ENCODE measurements at places on chromosomes 16 and 17. TPM values are rescaled to one million over a fixed set of nuclear protein-coding genes. Genes with fewer than 3 reads are reported as not detected.
A peak's percentile ranks its signal among the peaks of the same experiment; 100 is the strongest.

DNA sequence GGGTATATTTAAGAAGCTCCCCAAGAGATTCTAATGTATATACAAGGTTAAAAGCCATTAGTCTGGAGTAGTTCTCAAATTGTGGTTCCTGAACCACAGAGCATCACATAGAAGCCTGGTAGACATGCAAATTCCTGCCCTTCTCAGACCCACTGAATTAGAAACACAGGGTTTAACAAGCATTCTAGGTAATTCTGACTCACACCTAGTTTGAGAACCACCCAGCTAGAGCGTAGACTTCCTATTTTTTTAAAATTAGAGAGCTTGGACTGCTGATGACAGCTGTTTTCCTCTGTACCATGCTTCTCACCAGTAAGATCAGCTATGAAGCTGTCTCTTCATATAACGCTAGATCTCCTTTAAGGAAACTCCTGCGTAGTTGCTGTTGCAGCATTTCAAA is 50.6 kb downstream of the HS3ST3B1 start:
- no peak for DNase-seq

GRCh38 chr16:75567911-75568310 is 1.7 kb downstream of the GABARAPL2 start:
- DNase-seq: no peak

DNA sequence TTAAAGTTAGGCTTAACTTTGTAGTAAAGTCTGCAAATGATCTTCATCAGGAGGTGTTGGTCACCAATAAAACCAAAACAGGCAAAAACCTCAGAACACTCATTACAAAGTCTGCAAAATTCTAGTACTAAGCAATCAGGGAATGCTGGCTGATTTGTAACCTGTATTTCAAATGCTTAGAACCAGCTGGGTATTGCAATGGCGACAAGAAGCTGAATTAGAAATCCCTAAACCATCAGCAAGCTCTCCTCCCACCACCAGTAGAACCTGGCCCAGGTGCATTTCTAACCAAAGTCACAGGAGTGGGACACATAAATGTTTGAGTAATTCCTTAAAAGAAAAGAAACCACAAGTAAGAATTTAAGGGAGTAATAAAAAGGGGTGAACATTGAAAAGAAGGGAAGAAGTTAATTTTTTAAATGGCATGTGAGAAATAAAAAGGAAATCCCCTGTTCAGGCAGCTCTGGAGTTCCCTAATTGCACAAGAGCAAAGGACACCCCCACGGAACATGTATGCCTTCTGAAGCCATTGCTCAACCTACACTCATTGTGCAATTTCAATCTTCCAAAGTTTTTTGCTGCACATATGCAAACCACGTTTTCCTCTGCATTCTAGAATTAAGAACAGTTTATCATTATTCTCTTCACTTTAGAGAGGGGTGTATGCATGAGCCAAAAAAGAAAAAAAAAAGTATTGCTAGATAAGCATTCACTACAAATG is 102.9 kb downstream of the HIC1 start:
- no peak for DNase-seq

ELMO3 gene
- 1.2 TPM for total RNA-seq

GRCh38 chr16:22859925-22860324 is 46.0 kb downstream of the HS3ST2 start:
- DNase-seq: no peak

- no peak for DNase-seq
Measured at GRCh38 chr17:27552276-27552732, 78.7 kb upstream of the LGALS9 start.

GHDC gene
- total RNA-seq: 20.0 TPM

- no peak for DNase-seq
Measured at GRCh38 chr17:4585638-4585994, 1.3 kb downstream of the SMTNL2 start.

GRCh38 chr17:28466001-28466400 is 7.4 kb upstream of the SLC13A2 start:
- peak; percentile 57 for DNase-seq

NRN1L gene
- not detected for total RNA-seq

TEKT1 gene
- total RNA-seq: not detected

GRCh38 chr17:50638606-50638965 is 3.9 kb downstream of the ABCC3 start:
- no peak for DNase-seq

GRCh38 chr16:27695161-27695560 is 145.2 kb downstream of the KATNIP start:
- DNase-seq: peak; percentile 71
